ENCODE measurements at places on chromosomes 12 and 14.
A peak's percentile ranks its signal among the peaks of the same experiment; 100 is the strongest.

DNA sequence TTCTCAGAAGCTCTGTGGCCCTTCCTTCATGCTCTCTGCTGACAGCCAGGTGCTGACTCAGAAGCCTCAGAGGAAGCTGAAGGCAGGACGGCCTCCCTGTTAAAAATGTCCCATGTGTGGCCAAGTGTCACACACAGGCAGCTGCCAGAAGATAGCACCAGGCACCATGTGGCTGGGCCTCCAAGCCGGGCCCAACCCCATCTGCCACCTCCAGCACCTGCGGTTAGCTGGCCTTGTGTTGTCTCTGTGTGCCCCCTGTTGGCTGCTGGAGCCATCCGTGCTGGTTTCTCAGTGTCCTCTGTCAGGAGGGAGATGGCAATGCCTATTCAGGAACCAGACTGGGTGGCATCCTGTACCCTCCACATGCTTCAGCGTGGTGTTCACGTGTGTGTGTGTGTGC, 63.2 kb downstream of the TSPAN11 start:
- DNase-seq = no peak

- no peak for DNase-seq
Measured at GRCh38 chr14:71739273-71739990, 192.8 kb upstream of the RGS6 start.

GRCh38 chr14:95649230-95649629, 37.0 kb upstream of the TCL1B start:
- no peak for DNase-seq

GRCh38 chr14:31937730-31938346, 139.3 kb upstream of the ARHGAP5 start:
- no peak for DNase-seq

GRCh38 chr12:109721276-109721675, 7.7 kb downstream of the FAM222A start:
- no peak for DNase-seq

DNA sequence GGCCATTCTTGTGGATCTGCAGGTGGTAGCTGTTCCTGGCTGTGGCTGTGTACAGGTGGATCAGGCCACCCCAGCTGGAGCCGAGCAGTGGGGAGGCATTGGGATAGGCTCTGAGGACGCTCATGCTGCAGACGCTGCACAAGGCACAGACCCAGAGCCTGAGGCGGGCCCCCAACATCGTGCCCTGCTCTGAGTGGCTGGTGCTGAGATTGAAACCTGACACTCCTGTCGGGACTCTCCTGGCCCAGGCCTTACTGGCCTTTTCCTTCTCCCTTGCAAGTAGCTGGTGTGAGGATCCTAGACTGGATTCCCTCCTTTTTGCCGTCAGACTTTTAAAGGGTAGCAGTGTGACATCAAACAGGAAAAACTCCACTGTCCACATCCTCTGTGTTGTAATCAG, at the start of gene FGF23:
Gene FGF23, minus strand, starts transcription at position 308 of the 400 bp plus-strand sequence. Its CDS starts 130 bp downstream, at position 178.
- DNase-seq = no peak

- DNase-seq = peak; percentile 17
Measured at GRCh38 chr12:53231921-53232645, at the start of gene RARG. Gene RARG, minus strand, starts transcription at chr12:53232209. Its CDS starts 4,664 bp downstream, at chr12:53227545.

- no peak for DNase-seq
Measured at GRCh38 chr12:133231001-133231400, 4.7 kb downstream of the ANHX start.

DNA sequence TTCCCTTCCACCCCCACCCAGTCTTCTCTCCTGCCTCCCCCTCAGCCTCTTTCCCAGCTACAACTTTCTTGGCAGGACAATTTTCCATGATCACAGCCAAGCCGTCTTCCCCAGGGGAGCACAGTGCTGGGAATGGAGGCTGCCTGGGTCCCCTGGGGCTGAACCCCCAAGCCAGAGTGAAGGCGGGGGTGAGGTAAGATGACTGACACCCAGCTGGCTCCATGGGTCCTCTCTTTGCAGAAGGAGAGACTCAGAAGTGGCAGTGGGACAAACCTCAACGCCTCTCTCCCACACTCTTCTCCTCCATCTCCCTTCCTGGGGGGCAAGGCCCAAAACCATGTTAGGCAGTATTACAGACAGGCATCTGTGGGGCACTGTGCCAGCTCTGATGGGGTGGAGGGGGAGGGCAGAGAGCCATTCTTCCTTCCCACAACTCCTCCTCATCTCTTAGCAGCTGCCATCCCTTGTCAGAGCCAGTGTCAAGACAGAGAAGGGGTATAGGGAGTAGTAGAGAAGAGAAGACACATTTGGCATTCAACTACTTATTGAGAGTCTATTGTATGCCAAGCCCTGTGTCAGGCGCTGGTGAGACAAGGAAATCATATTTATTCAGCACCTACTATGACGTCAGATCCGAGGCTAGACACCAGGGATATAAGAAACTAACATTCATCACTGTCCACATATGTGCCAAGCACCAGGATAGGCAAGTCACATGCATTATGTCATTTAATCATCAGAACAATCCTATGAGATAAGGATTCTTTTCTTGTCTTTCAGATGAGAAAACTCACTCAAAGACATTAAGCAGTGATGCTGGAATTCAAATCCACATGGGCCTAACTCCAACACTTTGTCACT, 3.6 kb downstream of the ITGA7 start:
- no peak for DNase-seq

DNA sequence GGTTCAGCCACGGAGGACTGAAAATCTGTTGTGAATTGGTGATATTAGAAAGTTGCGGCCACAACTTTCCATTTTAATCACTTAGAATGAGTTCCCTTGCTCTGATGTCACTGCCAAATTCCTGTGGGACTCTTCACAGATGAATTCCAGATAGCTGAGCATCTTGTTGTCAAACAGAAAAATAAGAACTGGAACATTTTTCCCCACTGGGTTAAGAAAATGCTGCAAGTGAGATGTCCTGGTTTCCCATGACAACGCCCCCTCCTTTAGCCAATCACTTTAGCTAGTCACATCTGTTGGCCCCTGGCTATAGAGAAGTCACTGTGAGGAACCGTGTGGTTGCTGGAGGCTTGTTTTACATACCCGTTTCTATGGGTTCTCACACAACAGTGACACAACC, 135.9 kb downstream of the KTN1 start:
- no peak for DNase-seq

- DNase-seq = no peak
Measured at GRCh38 chr12:31900271-31900670, 58.9 kb upstream of the RESF1 start.

DNA sequence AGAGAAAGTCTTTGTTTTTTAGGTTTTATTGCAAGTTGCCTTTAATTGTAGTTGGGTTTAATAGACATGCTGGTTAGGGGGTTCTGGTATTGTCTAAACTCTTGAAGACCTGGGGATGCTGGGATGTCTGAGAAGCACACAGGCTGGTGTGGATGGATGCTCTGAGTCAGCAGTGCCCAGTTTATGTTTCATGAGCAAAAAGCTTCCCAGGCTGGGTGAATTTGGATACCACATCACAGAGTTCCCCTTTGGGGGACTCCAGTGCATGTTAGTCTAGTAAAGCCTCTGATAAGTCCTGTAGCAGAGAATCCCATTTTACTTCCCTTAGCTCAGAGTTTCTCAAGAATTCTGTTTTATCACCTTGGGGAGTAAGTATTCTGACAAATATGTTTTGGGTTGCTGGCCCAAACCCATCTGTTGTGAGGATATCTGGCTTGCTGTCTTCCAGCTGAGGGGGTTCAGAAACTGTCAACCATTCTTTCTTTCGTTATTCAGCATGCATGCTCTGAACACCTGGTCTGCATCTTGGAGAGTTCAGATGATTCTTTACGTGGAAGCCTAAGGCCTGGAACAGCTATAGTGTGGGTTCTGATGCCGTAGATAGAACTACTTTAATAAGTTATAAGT, 509.1 kb downstream of the VRK1 start:
- DNase-seq = no peak

- DNase-seq = no peak
Measured at GRCh38 chr12:89962648-89963047, 254.0 kb upstream of the ATP2B1 start.

GRCh38 chr12:88604646-88605045, 24.4 kb upstream of the KITLG start:
- DNase-seq = no peak

DNA sequence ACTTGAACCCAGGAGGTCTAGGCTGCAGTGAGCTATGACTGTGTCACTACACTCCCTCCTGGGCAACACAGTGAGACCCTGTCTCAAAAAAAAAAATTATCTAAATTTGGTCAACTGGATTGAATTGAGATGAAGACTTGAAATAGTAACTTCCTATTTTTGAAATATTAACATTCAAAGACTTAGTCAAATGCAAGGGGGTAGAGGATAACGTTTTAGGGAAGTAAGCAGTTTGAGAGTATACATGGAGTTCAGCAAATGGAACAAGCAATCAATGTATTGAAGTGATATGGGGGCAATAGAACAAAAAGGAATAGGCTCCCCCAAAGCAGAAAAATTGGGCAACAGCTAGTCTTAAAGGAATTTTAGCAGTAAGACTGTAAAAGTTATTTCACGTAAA, 4.6 kb upstream of the MFAP5 start:
- DNase-seq = no peak

- DNase-seq = no peak
Measured at GRCh38 chr12:64608901-64609535, 1.3 kb upstream of the RASSF3 start.

DNA sequence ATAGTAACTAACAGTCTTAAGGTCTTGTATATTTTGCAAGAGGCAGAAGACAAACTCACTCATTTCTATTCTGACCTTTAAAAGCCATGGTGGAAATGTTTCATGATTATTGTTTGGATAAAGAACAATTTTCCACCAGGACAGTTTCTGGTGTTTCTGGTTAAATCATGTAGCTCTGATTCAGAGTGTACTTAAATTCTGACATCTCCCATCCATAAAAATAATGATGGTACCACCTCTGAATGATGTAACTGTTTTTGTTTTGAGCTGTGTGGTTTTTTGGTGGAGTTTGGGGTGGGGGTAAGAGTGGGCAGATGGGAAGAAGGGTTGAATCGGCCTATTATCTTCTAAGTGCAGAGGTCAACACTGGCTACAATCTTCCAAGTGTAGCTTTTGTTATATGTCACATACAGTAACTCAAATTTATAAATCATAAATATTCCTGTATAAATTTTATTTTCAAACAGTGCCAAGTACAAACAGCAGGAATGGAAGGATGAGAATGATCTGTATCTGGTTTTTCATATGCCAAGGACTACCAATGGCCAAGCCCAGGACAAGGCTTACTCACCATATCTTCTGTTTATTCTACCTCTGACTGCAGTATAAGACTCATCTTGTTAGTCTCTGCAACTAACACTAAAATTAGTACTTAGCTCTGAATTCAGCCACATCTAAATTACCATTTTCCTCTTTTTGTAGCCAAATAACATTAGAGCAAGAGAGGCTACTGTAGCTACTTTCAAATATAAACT, 108.7 kb downstream of the BCAT1 start:
- no peak for DNase-seq

GRCh38 chr14:58027904-58028303, 124.1 kb downstream of the ARMH4 start:
- no peak for DNase-seq

DNA sequence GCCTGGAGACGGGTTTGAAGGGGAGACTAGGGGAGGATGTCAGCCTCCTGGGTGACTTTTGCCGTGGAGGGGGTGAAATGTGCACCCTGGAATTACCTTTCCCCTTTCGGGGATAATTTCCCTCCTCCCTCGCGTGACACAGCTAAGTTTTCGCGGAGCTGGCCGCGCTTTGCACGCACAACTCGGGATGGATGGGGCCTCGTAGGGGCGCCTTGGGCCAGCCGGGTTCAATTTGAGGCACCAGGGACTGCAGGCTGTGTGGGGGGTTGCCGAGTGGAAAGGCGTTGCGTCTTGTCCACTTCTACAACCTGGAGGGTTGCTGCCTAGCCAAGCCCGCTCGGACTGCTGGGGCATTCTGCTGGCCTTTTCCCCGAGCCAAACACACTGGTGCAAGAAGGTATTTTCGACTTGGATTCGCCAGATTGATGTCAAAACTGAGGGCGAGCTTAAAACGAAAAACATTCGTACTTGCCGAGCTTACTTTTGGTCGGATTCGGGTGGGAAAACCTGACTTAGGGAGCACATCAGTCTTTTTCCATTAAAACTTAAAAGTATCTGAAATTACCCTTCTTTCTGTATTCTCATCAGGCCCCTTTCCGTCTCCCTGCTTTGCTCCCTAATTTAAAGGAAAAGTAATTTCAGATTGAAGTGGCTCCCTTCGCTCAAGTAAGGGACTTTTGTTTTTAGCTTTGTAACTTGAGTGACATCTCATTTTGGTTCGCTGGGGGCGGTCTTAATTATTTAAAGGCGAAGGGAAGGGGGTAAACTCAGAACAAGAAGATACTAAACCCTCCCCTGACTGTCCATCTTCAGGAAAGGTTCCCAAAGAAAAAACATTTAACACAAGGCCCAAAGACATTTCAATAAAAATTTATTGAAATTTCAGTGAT, 14.3 kb downstream of the TBX3 start:
- no peak for DNase-seq

DNA sequence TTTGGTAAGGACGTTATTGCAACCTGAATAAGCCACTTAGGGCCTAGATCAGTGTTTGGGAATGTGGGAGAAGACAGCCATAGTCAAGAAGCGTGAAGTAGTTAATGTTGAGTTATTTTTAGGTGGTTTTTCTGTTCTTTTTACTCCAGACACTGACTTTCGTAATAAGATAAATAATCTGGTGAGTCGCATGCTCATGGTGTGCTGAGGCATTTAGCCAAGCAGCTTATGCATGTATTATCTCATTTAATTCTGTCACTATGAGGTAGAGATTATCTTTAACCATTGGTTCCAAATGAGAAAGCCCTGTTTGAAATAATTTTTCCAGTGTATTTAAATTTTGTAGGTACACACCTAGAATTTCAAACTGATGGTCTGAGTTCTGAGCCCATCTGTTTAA, 67.3 kb downstream of the RCOR1 start:
- DNase-seq = no peak

DNA sequence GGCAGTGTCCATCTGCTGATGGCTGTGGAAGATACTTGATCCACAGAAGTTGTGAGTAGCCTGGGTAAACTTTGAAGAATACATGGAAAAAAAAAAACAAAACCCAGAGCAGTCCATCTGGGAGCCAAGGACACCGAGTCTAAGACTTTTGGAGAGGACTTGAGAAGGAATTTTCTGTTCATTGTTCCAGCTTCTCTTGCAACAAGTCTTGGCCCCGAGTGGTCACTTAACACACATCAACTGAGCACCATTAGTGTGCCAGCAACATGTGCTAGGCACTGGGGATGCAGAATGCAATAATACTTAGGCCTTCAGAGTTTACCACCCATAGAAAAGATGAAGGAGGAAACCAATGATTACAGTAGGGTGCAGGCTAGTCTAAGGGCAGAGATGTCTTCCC, 266.7 kb downstream of the EMP1 start:
- DNase-seq = no peak

- no peak for DNase-seq
Measured at GRCh38 chr12:103848143-103848542, 7.1 kb upstream of the NT5DC3 start.

DNA sequence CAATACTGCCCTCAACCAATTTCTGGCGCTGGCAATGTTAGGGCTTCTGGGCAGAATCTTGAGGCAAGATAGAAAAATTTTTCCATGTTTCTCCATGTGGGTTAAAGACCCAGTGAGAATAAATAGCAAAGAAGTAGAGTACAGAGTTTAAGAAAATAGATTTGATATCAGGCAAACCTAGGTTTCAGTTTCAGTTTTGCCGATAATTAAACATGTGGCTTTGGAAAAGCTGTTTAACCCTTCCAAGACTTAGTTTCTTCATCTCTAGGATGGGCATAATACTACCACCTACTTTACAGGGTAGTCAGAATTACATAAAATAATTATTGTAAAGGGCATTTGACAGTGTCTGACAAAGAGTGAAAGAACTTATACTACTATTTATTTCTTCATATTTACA, 360.4 kb downstream of the PCNX1 start:
- DNase-seq = no peak

- no peak for DNase-seq
Measured at GRCh38 chr12:74619084-74619483, 81.4 kb downstream of the ATXN7L3B start.

Data from activated naive CD4-positive, alpha-beta T cell (primary cell).